Cerebellar nuclear complex (tissue), 1 donor: ENCODE measurements at places on chromosomes 2 and 18.

DNA sequence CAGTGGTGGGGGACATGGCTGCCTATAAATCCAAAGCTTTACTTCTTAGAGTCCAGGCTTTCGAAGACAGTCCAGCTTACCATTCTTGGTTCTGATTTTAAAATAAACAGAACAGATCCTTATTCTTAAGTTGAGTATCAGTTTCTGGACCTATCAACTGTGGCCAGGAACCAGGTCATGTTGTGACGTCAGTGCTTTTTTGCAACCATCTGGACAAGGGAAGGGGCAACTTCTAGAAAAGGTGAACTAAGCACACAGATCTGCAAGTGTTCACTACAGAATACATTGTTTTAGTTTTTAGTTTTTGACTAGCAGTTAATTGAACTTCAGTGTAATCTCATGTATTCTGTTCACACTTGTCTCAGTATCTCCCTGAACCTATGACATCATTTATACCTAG, 326.0 kb upstream of the MGAT5 start:
- DNase-seq, result no peak

DNA sequence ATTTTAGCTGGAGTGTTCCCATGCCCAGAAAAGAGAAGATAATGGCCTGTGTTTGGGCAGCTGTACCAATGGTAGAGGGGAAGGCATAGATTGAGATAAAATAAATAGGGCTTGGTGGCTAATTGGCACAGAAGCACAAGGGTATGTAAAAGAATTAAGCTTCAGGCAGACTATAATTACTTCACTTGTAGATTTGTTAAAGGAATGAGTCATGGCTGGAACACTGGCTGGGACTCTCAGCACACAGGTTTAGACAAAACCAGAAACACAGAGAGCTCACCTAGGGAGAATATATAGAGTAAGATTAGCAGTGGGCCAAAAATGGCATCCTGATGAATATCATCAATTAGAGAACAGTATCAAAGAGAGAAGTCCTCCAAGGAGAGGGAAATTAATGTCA, 198.3 kb upstream of the FIGN start:
- DNase-seq, result no peak

GRCh38 chr2:99490623-99491461, 1.0 kb upstream of the REV1 start:
- no peak for DNase-seq

DNA sequence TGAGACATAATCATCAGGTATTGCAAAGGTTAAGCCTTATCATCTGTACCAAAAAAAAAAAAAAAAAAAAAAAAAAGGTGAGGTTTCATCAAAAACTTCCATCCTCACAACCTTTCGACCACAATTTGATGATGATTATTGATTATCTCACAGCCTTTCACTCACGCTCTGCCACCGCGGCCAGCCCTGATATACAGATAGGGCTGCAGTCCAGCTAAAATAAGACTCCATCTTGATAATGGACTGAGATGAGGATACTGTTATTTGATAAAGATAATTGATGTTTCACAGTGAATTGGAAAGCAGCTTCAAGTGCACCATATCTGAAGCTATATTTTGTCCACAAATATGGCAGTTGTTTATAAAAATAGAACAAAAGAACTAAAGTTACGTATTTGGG, 159.7 kb upstream of the BOD1L2 start:
- DNase-seq, result no peak

GRCh38 chr2:11630855-11631254, 39.1 kb downstream of the NTSR2 start:
- no peak for DNase-seq
